Caco-2 (cell line): ENCODE measurements at places on chromosomes 6 and 20.
A peak's percentile ranks its signal among the peaks of the same experiment; 100 is the strongest.

DNA sequence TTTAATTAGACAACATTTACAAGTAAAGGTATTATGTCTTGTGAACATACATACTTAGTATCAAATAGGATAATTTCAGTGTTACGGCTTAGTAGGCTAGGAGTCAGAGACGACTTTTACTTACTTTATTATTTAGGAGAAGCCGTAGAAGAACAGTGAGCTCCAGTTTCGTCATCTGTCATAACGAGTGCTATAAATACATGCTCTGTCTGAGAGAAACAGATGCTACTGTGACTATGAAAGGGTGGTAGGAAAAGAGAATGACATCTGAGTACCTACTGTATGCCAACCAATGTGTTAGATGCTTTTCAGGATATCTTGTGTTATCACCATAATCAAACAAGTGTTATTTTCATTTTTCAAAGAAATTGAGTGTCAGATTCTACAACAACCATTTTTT is 119.0 kb downstream of the EYA4 start:
- DNase-seq, result no peak

DNA sequence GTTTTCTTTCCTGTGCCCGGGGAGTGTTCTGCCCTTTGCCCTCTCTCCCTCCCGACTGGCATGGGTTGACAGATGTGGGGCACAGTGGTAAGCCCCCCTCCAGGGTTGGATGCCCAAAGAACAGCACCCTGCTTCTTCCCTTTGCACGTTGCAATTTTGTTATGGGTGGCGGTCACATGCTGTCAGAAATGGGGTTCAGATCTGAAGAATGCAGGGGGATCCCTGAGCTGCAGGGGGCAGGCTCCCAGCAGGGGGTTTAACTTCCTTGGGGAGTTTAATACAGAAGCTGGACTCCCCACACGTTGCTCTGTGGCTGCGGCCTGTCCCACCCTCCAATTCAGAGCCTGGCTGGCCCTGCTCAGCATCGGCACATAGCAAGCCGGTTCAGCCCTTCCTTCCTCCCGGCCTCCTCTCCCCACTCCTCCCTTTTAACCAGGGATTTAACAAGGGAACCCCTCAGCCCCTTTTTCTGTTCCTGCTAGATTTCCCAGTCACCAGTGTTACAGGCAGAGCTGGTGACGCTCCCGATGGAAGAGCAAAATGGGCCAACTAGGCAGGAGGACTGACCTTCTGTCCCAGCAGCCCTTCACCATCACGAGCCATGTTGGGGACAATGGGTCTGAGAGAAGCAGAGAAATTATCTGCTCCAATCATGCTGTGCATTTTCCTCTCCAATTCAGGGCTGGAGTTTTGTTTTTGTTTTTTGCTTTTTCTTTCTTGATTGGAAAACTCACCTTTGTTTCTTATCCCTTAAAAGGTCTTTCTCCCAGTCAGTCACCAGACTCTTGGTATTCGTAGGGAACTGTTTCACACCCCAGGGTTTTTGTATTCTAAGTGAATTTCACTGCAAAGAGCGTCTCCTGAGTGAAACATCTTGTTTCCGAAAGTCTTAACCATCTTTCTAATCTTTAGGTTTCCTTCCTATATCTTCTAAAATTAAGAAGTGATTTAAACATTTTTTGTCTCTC is 6.8 kb downstream of the FOXF2 start:
- no peak for DNase-seq

- peak; percentile 86 for DNase-seq
Measured at GRCh38 chr6:1336246-1336843, 24.4 kb downstream of the FOXQ1 start.

DNA sequence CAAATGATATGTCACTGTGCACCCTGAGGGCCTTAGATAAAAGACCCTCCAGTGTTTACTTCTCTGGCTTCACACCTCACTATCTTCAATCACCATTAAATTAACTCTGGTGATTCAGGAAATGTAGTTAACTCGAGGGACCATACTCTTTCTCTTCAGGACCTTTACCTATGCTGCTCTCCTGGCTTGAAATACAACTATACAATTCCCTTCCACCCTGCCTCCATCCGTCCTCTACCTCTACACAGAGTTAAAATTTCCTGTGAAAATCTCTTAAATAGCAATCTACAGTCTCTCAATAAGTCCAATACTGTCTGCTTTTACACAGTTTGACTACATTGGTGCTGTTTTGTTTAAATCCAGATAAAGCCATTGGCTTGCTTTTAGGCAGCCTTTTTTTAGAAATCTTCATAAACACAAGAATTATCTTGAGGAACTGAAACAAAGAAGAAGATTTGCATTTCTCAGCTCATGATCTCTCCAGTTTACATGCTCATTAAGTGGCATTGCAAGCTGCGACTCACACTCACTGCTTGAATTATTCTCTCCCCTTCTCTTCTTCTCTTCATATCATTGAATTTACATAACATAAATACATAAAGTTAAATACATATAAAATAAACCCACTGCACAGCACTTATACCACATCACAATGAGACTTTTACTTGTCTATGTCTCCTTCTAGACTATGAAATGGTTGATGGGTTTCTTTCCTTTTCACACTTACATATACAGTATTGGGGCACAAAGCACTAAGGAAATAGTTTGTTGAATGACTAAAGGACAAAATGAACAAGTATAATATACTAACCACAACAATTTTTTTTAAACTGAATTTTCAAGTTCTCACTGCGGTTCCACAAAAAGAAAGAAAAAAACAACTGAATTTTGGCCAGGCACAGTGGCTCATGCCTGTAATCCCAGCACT is 239.0 kb upstream of the KCNQ5 start:
- DNase-seq, result no peak

DNA sequence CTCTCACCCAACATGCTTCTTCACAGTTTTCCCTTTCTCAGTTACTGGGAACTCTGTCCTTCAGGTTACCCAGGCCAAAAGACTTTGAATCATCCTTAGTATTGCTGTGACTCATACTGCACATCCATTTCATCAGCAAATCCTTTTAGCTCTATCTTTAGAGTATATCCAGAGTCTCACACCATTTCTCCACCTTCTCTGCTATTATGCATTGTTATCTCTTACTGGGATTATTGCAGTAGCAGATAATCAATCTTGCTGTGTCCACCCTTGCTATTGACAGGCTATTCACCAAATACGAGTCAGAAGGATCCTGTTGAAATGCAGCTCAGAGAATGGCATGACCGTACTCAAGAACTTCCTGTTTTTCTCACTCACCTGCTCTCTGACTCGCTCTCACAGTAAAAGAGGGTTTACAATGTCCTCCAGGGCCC is 57.3 kb downstream of the BCKDHB start:
- DNase-seq, result peak; percentile 15

DNA sequence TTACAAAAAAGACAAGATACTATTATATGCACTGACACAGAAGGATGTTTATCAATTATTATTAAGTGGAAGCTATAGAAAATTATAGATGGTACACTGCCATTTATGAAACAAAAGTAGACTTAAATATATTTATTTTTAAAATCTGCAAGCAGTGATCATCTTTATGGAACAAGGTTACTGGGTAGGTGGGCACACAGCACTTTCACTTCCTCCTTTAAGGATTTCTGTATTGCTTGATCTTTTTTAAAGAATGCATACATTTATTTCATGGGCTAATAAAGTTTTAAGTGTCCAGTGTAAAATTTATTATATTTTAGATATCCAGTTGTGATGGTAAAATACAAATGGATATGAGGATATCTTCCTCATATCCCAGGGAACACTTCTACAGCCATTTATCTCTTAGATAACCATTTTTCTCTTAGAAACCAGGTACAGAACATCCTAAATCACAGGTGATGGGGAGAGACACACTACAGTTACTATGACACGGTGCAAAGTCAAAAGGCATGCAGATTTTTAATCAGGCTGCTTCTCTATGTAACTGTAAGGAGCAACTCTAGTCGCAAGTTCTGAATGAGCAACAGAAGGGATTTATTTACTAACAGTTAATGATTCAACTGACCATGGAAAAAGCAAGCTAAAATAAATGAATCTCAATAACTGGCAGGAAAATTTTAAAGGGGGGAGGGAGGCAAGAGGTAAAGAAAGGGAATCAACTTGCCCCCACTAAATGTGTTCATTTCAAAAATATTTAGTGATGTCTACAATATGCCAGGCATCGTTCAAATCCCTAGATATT is 2.2 kb downstream of the FBXL4 start:
- DNase-seq, result no peak

DNA sequence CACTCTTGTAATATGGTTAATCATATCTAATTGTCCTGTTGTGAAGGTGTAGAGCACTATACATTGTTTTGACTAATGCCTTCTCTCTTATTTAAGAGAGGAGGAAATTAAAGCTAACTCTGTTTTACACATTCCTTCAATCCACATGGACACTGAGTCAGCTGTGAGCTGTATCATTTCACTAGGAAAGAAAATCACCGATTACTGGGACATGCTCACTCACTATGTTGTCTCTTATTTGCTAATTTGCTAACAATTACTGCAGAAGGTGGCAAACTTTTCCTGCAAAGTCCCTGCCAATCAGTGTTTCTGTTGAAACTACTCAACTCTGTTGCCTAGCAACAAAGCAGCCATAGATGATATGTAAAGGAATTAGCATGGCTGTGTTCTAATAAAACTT is 98.2 kb downstream of the BCAS1 start:
- DNase-seq, result no peak

DNA sequence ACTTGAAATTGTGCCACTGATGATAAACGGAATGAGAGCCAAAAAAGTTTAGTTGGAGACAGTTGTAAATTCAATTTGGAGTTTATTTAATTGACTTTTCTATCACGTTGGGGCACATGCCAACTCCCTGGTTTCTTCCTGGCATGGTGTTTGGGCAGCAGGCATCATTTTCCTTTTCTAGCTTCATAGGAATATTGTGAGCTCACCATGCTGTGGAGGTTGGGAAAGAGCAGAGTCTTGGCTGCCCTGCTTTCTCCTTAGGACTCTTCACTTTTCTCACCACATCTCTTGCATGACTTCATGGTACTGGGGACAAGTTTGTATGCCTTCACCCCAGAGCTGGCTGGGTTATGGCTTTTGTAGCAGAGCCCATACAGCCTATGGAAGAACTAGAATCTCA is 6.4 kb downstream of the SCAND1 start:
- no peak for DNase-seq

GRCh38 chr6:51167468-51167867 is 348.8 kb downstream of the TFAP2B start:
- DNase-seq, result no peak

DNA sequence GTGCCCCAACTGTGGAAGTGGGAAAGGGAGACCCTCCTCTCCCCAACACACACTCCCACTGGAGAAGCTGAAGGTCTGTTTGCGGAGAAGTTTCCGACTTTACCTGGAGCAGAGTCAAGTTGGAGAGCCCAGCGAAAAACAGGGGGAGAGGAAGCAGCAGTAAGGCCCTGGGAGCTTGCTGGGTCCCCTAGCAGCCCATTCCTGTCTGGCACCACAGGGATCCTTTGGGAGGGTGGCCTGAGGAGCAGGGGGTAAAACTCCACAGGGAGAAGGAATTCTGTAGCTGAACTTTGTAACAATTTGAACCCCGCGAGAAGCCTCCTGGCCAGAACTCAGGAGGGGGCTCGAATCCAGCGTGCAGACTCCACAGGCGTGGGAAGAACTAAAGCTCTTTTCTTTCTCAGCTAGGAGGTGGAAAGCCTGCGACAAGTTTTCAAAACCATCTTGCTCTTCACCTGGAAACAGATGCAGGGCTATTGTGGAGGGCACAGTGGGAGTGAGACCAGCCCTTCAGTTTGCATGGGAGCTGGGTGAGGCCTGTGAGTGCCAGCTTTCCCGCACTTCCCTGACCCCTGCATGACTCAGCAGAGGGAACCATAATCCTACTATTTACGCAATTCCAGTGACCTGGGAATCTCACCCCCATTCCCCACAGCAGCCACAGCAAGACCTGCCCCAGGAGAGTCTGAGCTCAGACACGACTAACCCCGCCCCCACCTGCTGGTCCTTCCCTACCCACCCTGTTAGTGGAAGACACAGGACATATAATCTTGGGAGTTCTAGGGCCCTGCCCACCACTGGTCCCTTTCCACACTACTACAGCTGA is 25.8 kb downstream of the SERPINB9 start:
- peak; percentile 75 for DNase-seq

DNA sequence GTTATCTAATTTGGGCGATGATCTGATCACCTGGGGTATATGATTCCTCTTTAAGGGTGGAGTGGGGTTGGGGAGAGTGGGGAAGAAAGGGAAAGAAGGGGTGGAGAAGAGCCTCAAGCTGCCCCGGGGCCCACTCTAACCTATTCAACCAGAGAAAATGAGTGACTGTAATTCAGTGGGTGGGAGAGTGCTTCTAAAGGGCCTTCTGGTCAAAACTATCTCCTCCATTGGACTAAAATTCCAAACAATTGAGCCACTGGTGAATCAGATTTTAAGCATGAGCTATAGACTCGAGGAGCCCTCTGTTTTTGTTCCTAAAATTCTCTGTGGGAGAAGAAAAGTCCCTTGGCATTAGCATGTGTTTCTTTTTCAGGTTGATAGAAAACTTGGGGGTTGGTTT is 296.8 kb downstream of the CLIC5 start:
- DNase-seq, result no peak

DNA sequence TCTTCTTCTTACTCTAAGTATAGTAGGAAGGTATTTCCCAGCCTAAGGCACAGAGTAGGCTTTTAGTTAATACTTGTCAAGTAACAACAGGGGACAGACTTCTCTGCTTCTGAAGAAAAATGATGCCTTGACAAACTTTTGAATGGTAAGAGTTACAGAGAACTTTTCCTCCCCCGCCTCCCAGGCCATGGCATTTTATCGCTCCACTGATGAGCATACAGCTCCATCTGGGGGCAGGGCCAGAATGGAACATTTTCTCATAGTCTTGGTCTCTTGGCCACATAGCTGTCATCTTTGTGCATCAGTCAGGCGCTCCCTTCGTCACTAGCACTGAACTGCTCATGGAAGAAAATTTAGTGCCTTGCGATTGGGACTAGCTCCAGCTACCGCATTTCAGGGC is 1066.8 kb upstream of the CITED2 start:
- DNase-seq, result peak; percentile 50

DNA sequence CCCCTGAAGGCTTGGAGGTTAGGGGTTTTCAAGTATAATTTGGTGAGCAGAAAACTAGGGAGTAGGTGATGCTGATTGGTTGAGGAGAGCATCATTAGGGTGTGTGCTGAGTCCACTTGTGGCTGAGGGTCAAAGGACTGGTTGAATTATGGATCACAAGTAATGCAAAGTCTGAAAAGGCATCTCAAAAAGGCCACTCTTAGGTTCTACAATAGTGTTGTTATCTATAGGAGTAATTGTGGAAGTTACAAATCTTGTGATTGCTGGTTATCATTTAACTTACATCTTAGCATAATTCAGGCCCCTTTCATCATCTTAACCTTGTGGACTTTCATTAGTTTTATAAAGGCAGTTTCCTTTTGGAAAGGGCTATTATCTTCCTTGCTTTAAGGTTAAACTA is 60.8 kb downstream of the UBR2 start:
- no peak for DNase-seq

GRCh38 chr6:119264854-119265397 is 84.6 kb downstream of the MAN1A1 start:
- DNase-seq, result no peak

DNA sequence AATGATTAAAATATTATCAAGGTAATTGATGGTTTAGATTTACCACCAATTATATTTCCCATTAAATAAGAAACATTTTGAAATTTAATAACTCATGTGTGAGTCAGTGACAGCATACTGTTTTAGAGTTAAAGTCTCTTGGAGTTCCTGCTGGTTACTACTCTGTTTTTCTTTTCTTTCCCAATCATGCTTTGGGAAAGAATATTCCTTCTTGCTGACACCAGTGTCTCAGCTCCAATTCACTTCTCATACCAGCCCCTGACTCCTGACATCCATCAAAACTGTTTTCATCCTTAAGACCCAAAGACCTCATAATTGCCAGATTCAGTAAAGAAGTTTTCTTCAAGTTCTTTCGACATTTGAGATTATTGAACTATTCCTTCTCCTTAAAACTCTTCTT is 50.3 kb downstream of the AIG1 start:
- DNase-seq, result no peak

GRCh38 chr6:6470123-6470522 is 118.4 kb upstream of the LY86 start:
- no peak for DNase-seq
